Esophagus mucosa (tissue), 1 donor: ENCODE measurements at places on chromosomes 7 and 10. TPM values are rescaled to one million over a fixed set of nuclear protein-coding genes. Genes with fewer than 3 reads are reported as not detected.

TFEC gene
- 0.56 TPM for total RNA-seq

GTF2IRD1 gene
- total RNA-seq: 49.1 TPM

COL13A1 gene
- total RNA-seq: 0.92 TPM

OPALIN gene
- total RNA-seq: not detected

CALHM1 gene
- total RNA-seq: 0.04 TPM

SLC13A1 gene
- not detected for total RNA-seq

PLCE1 gene
- 0.56 TPM for total RNA-seq

C10orf53 gene
- not detected for total RNA-seq

DNA sequence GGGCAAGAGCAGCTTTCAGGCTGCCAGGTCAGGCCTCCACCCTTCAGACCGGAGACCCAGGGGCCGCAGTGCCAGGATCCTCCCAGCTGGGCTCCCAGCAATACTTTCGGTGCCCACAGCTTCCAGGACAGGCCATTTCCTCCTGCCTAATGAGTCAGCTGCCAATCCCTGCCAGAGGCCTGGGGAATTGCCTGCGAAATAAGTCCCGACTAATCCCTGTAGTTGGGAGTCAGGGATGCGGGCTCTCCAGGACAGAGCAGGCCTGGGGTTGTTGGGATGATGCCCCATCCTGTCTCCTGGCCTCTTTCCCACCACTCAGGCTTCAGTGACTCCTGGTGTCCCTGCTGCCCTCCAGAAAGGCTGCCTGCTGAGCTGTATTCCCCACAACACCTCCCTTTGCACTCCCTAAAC lies 143.5 kb upstream of the UNC5B start:
- peak; percentile 46 for ATAC-seq

DNA sequence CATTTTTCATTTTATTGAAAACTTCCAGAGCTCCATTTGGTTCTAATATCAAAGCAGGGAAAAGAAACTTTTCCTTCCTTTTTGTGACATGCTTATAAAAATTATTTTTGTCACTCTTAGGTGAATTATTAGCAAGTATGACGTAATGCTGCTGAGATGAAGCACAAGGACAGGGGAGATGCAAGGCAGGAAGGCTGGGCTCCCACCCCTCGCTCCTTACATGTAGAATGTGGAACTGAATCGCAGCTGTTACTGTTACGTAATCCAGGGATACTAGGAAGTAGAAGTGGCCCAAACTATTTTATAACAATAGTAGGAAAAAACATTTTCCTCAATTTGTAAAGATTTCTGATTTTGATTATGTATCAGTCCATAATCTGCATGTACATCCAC lies 17.1 kb upstream of the GTPBP4 start:
- ATAC-seq: no peak

- no peak for ATAC-seq
Observed at GRCh38 chr7:880450-880849, 4.1 kb downstream of the GET4 start.

GRCh38 chr10:115856580-115856979 lies 416.4 kb downstream of the GFRA1 start:
- ATAC-seq: peak; percentile 59

GRCh38 chr7:66304536-66304935 lies 99.4 kb downstream of the TPST1 start:
- ATAC-seq: no peak

DNA sequence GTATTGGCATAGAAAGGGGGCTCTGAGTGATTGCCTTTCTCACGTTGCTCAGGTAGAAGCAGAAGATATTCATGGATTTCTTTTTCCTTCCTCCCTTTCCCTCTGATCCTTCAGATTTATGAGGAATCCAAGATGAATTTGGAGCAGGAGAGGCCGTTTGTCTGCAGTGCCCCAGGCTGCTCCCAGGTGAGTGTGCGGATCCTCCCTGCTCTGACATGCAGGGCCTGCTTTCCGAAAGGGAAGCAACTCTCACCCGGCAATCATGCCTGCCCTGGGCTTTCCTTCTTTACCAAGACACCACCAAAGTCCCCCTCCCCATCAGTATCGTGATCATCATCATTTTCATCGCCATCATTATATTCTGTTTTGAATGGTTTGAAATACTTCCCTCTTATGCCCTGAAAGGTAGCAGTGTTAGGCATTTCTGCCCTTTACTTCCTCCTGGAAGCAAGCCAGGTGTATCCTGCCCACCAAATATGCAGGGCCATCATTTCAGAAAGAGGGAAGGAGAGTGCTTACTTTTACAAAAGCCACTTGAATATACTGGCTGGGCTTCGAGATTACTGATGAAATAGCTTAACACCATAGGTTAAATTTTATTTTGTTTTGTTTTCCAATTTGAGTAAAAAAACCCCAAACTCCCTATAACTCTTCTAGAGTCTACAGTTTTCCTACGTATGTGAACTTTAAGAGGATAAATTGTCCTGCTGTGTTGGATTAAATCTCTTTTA lies 75.9 kb downstream of the CREB5 start:
- ATAC-seq: peak; percentile 51

DNA sequence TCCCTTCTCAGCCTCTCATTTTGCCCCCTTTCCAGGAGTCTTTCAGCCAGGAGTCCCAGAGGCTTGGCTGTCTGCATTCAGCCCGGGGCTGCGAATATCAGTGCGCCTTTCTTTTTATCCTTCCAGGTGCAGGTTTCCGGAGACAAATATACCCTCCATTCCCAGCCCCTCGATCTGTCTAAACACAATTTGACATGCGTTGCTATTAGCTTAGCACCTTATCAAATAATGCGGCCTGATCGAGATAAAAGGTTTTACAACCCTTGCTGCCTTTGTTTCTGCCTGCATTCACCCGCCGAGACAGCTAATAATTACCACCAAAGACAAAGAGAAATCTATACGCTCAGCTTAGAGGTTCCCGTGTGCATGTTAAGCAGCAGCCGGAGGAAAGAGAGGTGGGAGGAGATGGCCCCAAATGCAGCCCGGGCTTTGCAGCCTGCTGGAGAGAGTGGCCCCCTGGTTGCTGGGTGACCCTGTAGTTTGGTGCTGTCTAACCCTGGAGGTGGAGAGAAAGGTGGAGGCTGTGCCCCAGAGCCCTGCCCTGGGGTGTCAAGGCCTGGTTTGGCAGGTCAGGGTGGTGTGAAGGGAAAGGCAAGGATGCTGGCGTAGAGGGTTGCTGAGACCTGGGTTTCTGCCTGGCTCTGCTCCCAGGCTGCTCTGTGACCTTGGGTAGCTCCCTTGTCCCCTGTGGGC lies 185.3 kb downstream of the RPS24 start:
- ATAC-seq: no peak

DNA sequence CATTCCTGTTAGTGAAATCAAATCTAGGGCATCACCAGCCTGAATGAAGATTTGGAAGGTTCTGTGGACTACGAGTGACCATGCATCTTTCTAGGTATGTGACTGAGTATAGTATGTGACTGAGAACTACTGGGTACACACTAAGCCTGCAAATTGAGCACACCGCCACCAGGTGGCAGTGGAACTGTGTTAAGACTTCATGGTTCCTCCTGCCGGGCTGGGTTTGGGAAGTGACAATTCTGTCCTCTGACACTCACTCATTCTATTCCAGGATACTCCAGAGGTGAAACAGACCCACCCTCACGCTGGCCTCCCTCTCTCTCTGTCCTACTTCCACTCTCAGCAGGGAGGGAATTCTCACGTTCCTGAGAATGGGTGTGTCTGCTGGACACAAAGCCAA lies 84.0 kb upstream of the TMEM248 start:
- ATAC-seq: peak; percentile 84

- peak; percentile 38 for ATAC-seq
Observed at GRCh38 chr7:29146057-29146706, at the start of gene CPVL. Gene CPVL (minus strand): TSS chr7:29146537. CDS start chr7:29121061, 25,476 bp downstream.

DNA sequence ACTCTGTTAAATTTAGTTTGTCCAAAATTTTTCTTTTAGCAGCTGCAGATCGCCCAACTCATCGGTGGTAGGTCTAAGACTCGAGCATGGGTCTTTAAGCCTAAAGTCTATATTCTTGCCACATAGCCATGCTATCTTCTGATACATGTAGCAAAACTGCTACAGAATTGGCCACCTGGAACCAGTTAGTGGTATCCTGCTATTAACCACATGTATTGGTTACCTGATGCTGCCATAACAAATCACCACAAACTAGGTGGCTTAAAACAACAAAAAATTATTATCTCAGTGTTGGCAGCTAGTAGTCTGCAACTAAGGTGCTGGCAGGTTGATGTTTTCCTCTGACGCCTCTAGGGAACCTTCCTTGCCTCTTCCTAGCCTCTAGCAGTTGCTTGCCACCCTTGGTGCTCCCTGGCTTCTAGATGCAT lies 96.7 kb upstream of the PIK3CG start:
- no peak for ATAC-seq

GRCh38 chr10:21263263-21263803 lies 262.1 kb downstream of the SKIDA1 start:
- ATAC-seq: no peak

- ATAC-seq: no peak
Observed at GRCh38 chr7:157691586-157692459, 355.0 kb downstream of the DNAJB6 start.

GRCh38 chr7:121591926-121592325 lies 195.8 kb upstream of the FAM3C start:
- ATAC-seq: no peak

- ATAC-seq: no peak
Observed at GRCh38 chr7:35695987-35696386, 1.1 kb upstream of the HERPUD2 start.

DNA sequence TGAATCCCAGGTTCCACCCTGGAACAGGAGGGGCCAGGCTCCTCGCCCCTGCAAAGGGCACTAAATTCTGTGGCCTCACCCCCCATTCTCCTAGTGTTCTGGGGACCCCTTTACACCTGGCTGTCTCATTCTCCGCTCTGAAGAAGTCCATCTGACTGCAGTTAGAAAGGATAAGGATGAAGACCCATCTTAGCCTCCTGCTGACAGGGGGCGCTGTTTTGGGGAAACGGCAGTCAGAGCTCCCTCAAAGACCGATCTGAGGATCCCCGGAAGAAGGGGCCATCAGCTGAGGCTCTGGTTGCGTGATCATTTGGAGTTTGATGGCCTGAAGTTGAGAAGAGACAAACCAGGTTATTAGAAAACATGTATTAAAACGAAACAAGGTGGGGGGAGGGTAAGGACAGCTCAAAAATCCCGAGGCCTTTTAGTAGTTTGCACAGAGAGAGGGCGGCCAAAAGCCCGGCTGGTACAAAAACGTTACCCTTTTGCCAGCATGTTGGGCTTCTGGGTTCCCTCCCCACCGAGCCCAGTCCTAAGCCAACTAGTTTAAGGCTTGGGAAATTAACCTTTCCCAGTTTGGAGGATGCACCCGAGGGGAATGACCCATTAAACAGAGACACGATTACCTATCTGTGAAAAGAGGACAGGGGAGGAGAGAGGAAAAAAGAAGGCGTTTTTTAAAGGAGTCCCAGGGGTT lies 102.8 kb downstream of the CHN2 start:
- no peak for ATAC-seq

DNA sequence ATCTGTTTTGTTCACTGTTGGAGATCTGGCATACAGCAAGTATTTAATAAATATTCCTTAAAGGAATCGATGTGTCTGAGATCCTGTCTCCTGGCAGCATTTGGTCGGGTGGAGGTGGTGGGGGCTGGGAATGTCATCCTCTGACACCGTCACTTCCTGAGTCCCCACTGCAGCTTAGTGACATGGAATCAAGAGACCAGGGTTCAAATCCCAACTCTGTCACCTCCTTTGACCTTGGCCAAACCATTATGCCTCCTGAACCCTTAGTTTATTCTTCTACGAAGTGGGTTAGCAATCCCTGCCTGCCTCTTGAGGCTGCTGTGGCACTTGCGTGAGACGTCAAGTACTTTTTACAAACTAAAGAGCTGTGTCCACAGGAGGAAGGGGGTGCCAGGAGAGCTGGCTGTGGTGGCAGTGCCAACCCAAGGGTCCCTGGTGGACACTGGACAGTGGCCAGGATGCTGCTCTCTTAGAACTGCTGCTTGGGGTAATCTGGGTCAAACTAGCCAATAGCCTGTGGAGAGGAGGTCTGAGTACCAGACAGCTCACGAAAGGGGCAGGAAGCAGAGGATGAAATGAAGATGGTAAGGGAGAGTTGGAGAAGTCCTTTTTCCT lies 8.0 kb upstream of the ZMIZ1 start:
- ATAC-seq: no peak

DNA sequence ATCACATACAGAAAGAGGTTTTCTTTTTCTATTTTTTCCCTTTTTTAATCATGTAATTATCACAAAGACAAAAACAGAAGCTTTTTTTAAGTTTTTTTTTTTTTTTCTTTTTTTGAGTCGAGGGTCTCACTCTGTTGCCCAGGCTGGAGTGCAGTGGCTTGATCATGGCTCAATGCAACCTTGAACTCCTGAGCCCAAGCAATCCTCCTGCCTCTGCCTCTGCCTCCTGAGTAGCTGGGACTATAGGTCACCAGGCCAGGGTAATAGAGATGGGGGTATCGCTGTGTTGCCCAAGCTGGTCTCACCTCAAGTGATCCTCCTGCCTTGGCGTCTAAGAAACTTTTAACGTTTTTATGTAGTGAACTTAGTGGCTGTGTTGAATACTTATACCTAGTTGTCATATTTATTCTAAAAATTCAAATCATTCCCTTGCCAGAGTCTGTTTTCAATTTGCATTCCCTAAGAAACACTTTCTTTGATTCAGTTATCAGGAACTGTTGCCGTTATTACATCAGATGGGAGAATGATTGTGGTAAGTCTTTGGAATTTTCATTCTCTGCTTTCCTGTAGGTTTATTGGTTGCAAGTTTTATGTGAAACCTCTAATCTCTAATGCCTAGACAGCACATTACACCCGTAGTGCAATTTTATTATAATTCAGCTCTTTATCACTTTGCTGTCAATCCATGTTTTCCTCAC lies 1.3 kb downstream of the LSM8 start:
- ATAC-seq: no peak

GRCh38 chr7:102044641-102044983 lies 227.2 kb downstream of the CUX1 start:
- no peak for ATAC-seq

GRCh38 chr7:92141161-92141560 lies 6.9 kb upstream of the CYP51A1 start:
- no peak for ATAC-seq

DNA sequence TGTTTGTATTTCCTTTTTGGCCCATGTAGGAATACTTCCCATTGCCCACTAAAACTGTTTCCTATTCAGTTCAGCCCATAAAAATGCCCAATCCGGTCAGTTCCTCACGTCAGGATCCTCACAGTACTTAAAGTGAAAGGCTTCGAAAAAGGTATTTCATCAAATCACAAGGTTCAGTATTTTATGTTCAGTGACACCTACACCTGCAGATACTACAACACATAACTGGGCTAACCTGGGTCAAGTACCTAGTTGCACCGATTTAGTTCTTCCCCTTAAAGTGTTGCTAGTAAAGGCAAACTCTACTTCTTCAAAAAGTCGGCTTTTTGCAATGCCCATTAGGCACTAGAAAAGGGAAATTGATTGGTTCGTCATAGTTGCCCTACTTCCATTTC lies 1.1 kb downstream of the SNX13 start:
- no peak for ATAC-seq

GRCh38 chr7:51060536-51060935 lies 256.1 kb downstream of the COBL start:
- no peak for ATAC-seq

GRCh38 chr10:12382956-12383531 lies 33.7 kb downstream of the CAMK1D start:
- ATAC-seq: no peak
